Osteoblast (primary cell): ENCODE measurements at places on chromosomes 13 and 19. TPM values are rescaled to one million over a fixed set of nuclear protein-coding genes. Genes with fewer than 3 reads are reported as not detected.

Gene FCER2
- total RNA-seq: not detected in 2 replicates

Gene ACER1
- under 0.01 TPM in 1 of 2 replicates, not detected in the other for total RNA-seq

DNA sequence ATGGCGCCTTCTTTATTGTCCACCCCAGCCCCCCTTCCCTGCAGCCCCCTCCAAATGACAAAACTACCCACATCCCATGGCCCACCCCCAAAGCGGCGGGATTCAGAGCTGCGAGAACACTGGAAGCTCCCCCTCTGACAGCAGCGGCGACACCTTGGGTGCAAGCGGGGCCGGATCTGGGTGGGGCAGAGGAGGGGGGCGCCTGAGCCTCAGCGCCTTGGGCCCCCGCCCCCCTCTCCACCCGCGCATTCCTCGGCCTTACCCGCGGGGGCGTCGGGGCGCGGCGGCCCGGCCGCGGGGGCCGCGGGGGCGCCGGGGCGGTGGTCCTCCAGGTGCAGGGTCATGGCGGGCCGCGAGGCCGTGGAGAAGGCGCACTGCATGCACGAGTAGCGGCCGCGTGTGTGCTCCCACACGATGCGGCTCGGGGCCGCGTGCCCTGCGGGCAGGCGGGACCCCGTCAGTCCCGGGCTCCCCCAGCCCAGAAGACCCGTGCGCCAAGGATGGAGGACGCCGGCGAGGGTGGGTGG, 3.3 kb downstream of the ZNF414 start:
- DNase-seq: peak; percentile 85

GRCh38 chr19:36081385-36081784, 26.7 kb downstream of the WDR62 start:
- peak; percentile 27 for DNase-seq

DNA sequence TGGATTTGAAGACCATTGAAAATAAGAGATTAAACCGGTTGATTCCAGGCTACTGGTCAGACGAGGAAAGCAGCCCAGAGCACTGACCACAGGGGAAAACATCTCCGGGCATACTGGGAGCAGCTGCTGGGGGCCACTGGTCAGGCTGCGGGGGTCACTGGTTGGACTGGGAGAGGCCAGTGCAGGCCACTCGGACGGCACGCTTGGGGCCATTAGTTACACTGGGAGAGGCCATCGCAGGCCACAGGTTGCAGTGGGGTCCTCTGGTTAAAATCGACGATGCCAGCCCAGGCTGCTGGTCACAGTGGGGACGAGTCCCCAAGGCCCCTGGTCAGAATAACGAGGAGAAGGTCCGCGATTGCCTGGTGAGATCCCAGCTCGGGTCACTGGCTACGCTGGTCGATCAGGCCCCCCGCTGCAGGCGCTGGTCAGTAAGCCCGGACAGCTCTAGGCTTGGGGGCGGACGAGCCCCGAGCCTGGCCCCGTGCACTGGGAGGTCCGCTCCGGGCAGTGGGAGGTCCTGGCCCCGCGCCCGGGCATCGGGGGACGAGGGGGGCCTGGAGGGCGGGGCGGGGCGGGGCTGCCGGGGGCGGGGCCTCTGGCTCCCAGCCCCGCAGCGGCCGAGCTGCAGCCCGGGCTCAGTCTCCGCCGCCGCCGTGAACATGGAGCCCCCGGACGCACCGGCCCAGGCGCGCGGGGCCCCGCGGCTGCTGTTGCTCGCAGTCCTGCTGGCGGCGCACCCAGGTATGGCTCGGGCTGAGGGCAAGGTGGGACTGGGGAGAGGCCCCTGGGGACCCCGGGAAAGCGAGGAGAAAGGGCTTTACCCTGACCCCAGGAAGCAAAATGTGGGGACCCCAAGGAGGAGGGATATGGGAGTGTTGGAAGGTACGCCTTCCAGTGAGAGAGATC, at the start of gene BCAM:
BCAM (plus strand) TSS at position 641 of the 909 bp plus-strand sequence; CDS start at position 663, 22 bp downstream.
- peak; percentile 99 for DNase-seq

DNA sequence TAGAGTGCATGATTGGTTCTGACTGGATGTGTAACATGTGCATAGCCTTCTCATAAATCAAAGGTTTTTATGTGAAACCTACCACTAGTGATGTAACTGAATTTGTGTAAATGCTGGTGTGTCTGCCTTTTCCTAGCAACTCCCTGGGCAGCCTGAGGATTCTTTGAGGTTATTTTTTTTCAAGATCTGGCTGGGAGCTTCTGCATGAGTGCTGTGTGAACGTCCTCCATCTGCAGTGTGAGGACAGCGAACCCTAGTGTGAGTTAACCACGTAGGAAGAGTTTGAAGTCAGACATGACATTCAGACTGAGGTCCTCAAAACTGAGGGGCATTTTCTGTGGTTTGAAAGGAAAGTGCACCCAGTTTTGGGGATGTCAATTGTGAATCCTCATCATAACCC, 39.9 kb downstream of the DPRX start:
- no peak for DNase-seq

DNA sequence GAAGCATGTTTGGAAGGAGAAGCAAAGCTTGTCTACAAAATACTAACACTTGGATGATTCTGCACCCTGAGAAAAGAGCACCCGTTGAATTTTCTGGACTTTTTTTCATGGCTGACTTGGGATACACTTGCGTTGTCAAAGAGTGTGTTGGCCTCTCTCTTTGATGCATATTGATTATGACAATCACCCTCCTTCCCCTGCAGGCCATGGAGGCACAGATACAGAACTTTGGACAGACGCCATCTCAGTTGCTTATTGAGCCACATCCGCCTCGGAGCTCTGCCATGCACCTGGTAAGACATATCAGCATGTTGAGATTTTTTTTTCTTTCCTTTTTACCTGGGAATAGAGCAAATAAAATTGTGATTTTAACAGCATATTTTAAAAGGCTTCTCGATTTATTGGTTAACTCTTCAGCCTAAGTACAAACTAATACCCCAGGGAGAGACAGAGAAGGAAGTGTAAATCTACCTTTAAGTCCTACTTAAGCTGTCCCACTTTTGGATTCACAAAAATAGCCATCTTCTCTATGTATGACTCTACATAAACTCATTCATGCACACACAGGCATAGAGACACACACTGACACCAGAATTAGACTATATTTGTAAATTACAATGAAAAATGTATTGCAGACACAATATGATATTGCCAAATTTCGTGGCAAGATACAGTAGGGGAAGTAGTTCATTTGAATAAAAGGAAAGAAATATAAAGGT, 169.7 kb upstream of the MAB21L1 start:
- no peak for DNase-seq

DNA sequence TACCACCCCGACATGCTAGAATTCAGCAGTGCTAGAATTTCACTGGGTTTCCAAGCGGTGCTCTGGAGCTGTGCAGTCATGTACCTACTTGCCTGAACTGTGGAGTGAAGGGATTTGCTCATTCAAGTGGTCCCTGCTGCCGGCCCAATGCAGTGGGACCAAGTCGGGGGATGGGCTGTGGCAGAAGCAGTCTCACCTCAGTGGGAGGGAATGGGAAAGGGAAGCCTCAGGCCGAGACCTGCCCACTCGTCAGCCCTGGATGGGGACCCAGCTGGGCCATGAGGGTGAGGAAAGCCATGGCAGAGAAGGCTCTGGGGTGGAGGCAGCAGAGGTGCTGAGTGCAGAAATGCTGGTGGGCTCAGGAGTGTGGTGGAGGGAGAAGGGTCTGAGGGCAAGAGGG, 14.9 kb downstream of the KLHL26 start:
- DNase-seq: peak; percentile 45

GRCh38 chr13:53150568-53150967, 122.0 kb downstream of the OLFM4 start:
- no peak for DNase-seq

GRCh38 chr13:79295906-79296706, 109.9 kb downstream of the RBM26 start:
- DNase-seq: no peak

Gene ARID3A
- 19.4 and 21.7 TPM in 2 replicates for total RNA-seq

Gene NAPSA
- under 0.01 and 0.29 TPM in 2 replicates for total RNA-seq

- no peak for DNase-seq
Measured at GRCh38 chr13:30664689-30665275, 47.1 kb downstream of the USPL1 start.

DNA sequence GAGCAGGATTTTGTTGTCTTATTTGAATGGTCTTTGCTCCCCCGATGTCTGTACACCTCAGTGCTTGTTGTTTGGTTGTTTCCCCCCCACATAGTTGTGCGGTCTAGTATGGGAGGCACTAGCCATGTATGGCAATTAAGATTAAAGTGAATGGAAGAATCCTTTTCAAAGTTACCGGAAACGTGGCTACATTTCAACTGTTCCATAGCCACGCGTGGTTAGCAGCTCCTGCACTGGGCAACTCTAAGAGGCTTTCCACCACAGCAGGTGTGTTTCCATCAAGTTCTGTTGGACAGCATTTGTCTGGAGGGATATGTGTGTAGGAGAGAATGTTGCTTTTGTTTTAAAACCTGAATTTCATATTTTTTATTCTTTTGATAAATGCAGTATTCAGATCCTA, 247.3 kb downstream of the GGACT start:
- DNase-seq: no peak

GRCh38 chr13:109400624-109401257, 385.6 kb downstream of the IRS2 start:
- DNase-seq: peak; percentile 6

DNA sequence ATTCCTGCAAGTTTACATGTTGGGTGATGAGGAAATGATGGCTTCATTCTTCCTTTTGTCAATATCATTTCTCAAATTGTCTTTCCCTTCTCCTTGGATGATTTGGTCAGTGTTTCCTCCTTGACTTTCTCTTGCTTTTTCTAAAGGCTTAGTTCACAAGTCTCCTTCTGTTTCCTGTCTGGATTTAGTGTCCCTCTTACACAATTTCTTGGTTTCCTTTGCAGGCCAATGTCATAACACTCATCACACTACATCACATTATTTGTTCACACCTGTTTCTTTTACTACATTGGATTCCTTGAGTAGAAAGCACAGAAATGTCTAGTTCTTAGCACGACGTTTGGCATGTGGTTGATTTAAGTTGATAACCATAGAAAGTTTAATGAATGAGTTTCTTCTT, 490.7 kb downstream of the TDRD3 start:
- DNase-seq: no peak

GRCh38 chr13:26019881-26020870, 31.6 kb downstream of the SHISA2 start:
- peak; percentile 90 for DNase-seq

Gene TNFSF11
- 0.72 and 0.88 TPM in 2 replicates for total RNA-seq

Gene ZNF557
- 19.5 and 20.0 TPM in 2 replicates for total RNA-seq

GRCh38 chr13:94210816-94211215, 268.7 kb downstream of the DCT start:
- no peak for DNase-seq

Gene ZNF486
- 7.2 and 8.5 TPM in 2 replicates for total RNA-seq

- DNase-seq: peak; percentile 65
Measured at GRCh38 chr13:42497798-42498197, 76.2 kb upstream of the TNFSF11 start.

GRCh38 chr13:76884186-76884906, 1.9 kb downstream of the KCTD12 start:
- peak; percentile 72 for DNase-seq

Gene KIR2DL1
- total RNA-seq: not detected in 2 replicates

GRCh38 chr19:58562122-58563033, 4.0 kb upstream of the UBE2M start:
- DNase-seq: peak; percentile 86

DNA sequence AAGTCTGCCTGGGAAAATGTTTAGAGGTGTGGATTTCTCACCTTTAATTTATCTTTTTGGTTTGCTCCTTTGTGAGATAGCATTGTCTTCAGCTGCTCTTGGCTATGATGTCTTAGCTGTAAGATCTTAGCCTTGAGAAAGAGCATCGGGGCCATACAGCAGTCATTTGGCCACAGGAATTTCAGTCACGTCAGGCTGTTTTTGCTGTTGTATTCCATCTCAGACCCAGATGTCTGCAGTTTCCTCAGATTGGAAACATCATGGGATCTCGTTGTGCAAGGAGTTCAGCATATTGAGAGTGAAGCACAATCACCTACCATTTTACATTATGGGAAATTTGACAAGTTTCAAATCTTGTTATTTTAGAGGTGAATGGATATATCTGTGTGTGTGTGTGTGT, 89.3 kb upstream of the C1QTNF9B start:
- peak; percentile 93 for DNase-seq

DNA sequence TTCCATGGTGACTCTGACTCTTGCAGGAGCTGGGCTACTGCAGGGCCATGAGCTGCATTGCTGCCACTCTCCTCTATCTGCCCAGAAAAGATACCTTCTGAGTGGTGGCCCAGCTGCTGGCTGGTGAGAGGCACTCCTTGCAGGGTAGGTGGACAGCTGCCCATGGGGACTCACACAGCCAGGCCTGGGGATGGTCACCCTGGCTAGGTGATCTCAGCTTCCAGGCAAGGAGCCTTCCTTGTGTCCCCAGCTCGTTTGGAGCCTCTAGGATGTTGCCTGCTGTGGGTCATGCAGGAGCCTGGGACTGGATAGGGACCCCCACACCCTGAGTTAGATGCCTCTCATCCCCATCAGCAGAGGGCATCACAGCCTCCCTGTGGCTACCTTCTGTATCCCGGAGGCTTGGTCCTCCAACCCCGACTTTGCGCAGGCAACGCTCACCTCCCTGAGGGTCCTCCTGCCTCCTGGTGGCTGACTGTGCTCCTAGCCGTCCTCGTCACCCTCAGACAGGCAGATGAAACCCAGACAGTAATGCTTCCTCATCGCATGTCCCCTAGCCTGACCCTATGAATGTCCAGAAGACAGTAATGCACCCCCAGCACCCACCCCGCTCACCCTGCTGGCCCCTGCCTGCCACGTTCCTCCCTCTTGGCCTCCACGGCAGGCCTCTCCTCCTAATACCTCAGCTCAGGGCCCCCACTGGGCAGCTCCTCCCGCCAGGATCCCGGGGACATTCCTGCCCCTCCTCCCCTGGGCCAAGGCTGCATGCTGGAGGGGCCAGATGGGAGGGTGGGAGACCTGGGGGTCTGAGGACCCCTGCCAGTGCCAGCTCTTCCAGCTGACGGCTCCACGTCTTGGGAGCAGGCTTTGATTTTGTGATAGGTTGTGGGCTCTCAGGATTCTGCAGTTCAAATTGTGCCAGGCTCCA, 13.6 kb upstream of the ZNF14 start:
- peak; percentile 60 for DNase-seq

Gene ZNF681
- 0.36 and 0.88 TPM in 2 replicates for total RNA-seq

- DNase-seq: peak; percentile 82
Measured at GRCh38 chr19:2046046-2046907, 4.8 kb downstream of the MKNK2 start.

- peak; percentile 89 for DNase-seq
Measured at GRCh38 chr13:49220036-49220855, at the start of gene MLNR. Gene MLNR, plus strand, starts transcription at chr13:49220338. Its CDS starts 0 bp downstream, at chr13:49220338.

DNA sequence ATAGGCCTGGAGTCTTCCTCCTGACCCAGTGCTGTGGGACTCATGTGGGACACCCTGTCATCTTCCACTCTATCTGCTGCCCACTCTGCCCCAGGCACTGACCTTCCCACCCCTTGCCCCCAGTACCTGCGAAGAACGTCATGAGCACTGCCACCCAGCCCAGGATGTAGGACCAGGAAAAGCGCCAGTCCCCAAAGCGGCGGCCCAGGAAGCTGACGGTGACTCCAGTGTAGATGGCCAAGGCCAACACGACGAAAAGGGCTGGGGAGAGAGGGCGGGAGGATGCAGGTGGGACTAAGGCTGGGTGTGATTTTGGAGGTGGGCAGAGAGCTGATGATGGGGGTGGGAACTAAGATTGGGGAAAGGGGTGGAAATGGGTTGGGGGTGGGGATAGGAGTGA, 7.4 kb downstream of the LIM2 start:
- DNase-seq: no peak

- DNase-seq: peak; percentile 97
Measured at GRCh38 chr19:2524840-2525723, 49.2 kb downstream of the GADD45B start.

GRCh38 chr19:19385896-19386869, 19.3 kb upstream of the GATAD2A start:
- DNase-seq: no peak

GRCh38 chr19:35539314-35539713, 6.1 kb downstream of the GAPDHS start:
- DNase-seq: no peak

- DNase-seq: no peak
Measured at GRCh38 chr13:94617389-94618000, 15.8 kb downstream of the GPR180 start.
